Activated T-helper 2 cell treated with anti-CD3 and anti-CD28 coated beads, Interferon-gamma antibody, Interleukin-2, Interleukin-4, amounts not matched to agents 10 μg/mL and 5 μg/mL and 100 μg/mL, durations not matched to agents 14 hours and 24 hours and 36 hours (primary cell): ENCODE measurements at places on chromosomes 1 and 21. TPM values are rescaled to one million over a fixed set of nuclear protein-coding genes. Genes with fewer than 3 reads are reported as not detected.

SPRR1A gene
- not detected in 2 replicates for total RNA-seq

FOXO6 gene
- total RNA-seq = 0.11 and 0.16 TPM in 2 replicates

LAMC1 gene
- total RNA-seq = 0.05 and 0.39 TPM in 2 replicates

- H3K27me3 ChIP-seq = peaks cover 2% of the 10 kb centered on the region
- DNase-seq = no peak
- no peaks in the 10 kb centered on the region for H3K36me3 ChIP-seq
Measured at GRCh38 chr1:245686006-245686405, 531.2 kb downstream of the KIF26B start.

CFH gene
- 0.44 and 0.71 TPM in 2 replicates for total RNA-seq

- DNase-seq = no peak
- H3K27me3 ChIP-seq = peaks cover 21% of the 10 kb centered on the region
- H3K4me3 ChIP-seq = no peak overlapping the region
- H3K4me1 ChIP-seq = no peaks in the 10 kb centered on the region
- no peaks in the 10 kb centered on the region for H3K36me3 ChIP-seq
Measured at GRCh38 chr1:41394959-41395956, 34.0 kb downstream of the FOXO6 start.

PFKL gene
- total RNA-seq = 156 and 158 TPM in 2 replicates

FNDC10 gene
- 10.4 and 11.8 TPM in 2 replicates for total RNA-seq

PODN gene
- not detected in 2 replicates for total RNA-seq

GRCh38 chr1:85606414-85606800 is 25.8 kb downstream of the CCN1 start:
- H3K27me3 ChIP-seq = no peaks in the 10 kb centered on the region
- no peak overlapping the region for H3K4me3 ChIP-seq
- no peaks in the 10 kb centered on the region for H3K36me3 ChIP-seq
- H3K4me1 ChIP-seq = no peaks in the 10 kb centered on the region

DNA sequence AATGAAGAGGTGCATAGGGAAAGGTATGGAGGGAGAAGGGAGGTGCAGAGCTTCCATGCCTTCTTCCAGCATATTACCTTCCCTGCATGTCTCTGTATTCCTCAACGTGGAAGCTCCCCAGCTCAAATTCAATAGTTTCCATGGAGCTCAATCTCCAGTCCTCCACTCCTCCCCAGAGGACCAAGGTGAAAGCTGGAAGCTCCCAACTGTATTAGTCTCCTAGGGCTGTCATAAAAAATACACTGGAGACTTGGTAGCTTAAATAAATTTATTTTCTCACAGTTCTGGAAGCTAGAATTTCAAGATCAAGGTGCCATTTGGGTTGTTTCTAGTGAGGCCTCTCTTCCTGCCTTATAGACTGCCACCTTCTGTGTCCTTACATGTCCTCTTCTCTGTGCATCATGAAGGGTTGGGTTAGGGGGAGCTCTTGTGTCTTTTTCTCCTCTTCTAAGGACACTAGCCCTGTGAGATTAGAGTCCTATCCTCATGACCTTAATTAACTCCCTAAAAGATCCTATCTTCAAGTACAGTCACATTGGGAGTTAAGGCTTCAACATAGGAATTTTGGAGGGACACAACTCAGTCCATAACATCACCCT is 21.9 kb upstream of the RABGGTB start:
- H3K27me3 ChIP-seq = no peaks in the 10 kb centered on the region
- no peak for DNase-seq

GRCh38 chr1:234582186-234582585 is 27.8 kb downstream of the IRF2BP2 start:
- H3K4me3 ChIP-seq = no peak overlapping the region
- peaks cover 14% of the 10 kb centered on the region for H3K4me1 ChIP-seq
- DNase-seq = no peak
- no peaks in the 10 kb centered on the region for H3K36me3 ChIP-seq
- H3K27me3 ChIP-seq = no peaks in the 10 kb centered on the region

DNA sequence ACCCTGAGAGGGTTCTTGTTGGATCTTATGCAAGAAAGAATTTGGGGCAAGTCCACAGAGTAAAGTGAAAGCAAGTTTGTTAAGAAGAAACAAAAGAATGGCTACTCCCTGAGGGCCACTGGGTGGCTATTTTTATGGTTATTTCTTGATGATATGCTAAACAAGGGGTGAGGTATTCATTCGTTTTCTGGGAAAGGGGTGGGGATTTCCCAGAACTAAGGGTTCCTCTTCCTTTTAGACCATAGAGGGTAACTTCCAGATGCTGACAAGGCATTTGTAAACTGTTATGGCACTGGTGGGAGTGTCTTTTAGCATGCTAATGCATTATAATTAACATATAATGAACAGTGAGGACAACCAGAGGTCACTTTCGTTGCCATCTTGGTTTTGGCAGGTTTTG is 18.2 kb upstream of the IFI6 start:
- H3K4me3 ChIP-seq = no peak overlapping the region
- H3K4me1 ChIP-seq = peaks cover 10% of the 10 kb centered on the region
- DNase-seq = no peak
- no peaks in the 10 kb centered on the region for H3K36me3 ChIP-seq

MAB21L3 gene
- total RNA-seq = not detected in 2 replicates

DNA sequence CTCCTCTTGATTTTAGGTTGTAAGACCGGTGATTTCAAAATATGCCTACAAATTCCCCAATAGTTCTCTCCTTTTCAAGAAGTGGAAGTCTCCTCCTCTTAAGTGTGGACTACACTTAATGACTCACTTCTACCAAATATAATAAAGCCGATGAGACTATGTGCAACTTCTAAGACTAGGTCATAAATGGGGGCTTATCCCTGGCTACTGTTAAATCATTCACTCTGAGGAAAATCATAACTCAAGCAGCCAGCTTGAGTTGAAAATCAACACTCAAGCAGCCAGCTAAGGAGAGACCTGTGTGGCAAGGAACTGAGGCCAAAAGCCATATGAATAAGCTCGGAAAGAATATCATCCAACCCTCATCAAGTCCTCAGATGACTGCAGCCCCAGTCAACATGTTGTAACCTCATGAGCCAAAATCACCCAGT is 49.6 kb upstream of the PSMG1 start:
- H3K27me3 ChIP-seq = no peaks in the 10 kb centered on the region
- H3K36me3 ChIP-seq = peaks cover 60% of the 10 kb centered on the region
- peaks cover 4% of the 10 kb centered on the region for H3K4me1 ChIP-seq
- no peak overlapping the region for H3K27ac ChIP-seq
- H3K4me3 ChIP-seq = no peak overlapping the region

CYP4A11 gene
- not detected in 2 replicates for total RNA-seq

GRCh38 chr1:66282343-66282852 is 251.6 kb upstream of the SGIP1 start:
- DNase-seq = peak; percentile 60
- H3K27me3 ChIP-seq = peaks cover 19% of the 10 kb centered on the region
- peaks cover 69% of the 10 kb centered on the region for H3K4me1 ChIP-seq
- peak overlapping the region; percentile 86 for H3K27ac ChIP-seq

GRCh38 chr1:39927538-39927937 is 25.8 kb upstream of the MYCL start:
- no peaks in the 10 kb centered on the region for H3K36me3 ChIP-seq
- no peaks in the 10 kb centered on the region for H3K4me1 ChIP-seq
- DNase-seq = no peak
- H3K27ac ChIP-seq = no peak overlapping the region
- peaks cover 6% of the 10 kb centered on the region for H3K27me3 ChIP-seq

OR2AK2 gene
- total RNA-seq = not detected in 2 replicates

GRCh38 chr1:29117381-29117780 is 6.3 kb downstream of the TMEM200B start:
- H3K27ac ChIP-seq = no peak overlapping the region
- no peak overlapping the region for H3K4me3 ChIP-seq
- no peaks in the 10 kb centered on the region for H3K4me1 ChIP-seq
- no peak for DNase-seq
- peaks cover 7% of the 10 kb centered on the region for H3K27me3 ChIP-seq
- H3K36me3 ChIP-seq = peaks cover 44% of the 10 kb centered on the region

DNA sequence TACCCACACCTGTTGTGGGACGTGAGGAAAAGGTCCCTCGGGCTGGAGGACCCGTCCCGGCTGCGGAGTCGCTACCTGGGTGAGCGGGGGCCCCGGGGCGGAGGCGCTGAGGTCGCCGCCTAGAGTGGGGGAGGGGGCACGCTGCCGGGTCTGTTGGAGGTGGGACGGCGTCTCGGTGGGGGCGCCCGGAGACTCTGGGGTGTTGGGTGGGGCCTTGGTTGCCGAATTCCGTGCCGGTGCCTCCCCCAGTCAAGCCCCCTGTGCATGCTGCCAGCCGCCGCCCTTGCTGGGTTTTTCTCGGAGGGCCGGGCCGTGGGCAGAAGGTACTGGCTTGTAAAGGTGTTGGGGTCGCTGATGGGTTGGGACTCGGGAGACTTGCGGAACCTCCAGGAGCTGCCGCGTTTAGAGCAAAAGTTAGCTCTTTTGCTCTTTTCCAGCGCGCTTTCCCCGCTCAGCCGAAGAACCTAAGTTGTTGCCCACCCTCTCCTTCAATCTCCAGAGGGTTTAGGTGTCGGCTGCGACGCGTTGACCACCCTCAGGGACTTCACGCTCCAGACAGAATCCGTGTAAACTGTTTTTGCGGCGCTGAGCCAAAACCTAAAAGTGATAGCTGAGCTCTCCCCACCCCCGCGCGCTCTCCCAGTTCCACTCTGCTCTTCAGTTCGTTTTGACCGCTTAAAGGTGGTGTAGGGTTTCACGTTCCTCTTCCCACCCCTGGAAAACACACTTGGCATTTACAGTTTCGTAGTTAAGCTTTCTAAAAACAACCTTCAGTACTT is at the start of gene MPC2:
Gene MPC2 (minus strand): TSS at position 143 of the 779 bp plus-strand sequence. CDS start 1,231 bp downstream, outside the sequence.
- peaks cover 12% of the 10 kb centered on the region for H3K36me3 ChIP-seq
- H3K27me3 ChIP-seq = no peaks in the 10 kb centered on the region
- H3K4me1 ChIP-seq = peaks cover 35% of the 10 kb centered on the region
- peak; percentile 57 for DNase-seq
- H3K4me3 ChIP-seq = peak within 1 kb of the TSS; percentile 94

SMG5 gene
- total RNA-seq = 83.2 and 89.3 TPM in 2 replicates

- H3K36me3 ChIP-seq = no peaks in the 10 kb centered on the region
- no peak for DNase-seq
- H3K27me3 ChIP-seq = peaks cover 46% of the 10 kb centered on the region
Measured at GRCh38 chr1:119808491-119808890, 2.8 kb downstream of the REG4 start.

DNA sequence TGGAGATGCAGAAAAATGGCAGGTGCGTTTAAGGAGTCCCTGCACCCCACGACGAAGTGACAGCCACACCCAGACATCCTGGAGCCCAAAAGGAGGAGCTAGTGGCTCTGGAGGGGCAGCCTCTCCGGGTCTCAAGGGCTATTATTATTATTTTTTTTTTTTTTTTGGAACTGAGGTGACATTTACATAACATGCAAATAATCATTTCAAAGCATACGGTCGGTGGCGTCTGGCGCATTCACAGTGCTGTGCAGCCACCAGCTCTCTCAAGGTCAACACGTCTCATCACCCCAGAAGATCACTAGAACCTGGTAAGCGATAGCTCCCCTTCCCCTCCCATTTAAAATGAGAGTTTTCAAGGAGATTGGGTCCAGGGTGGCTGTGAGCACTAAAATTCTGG is 67.5 kb upstream of the PDE9A start:
- DNase-seq = no peak
- H3K36me3 ChIP-seq = no peaks in the 10 kb centered on the region
- H3K4me3 ChIP-seq = no peak overlapping the region
- H3K4me1 ChIP-seq = peaks cover 3% of the 10 kb centered on the region
- no peak overlapping the region for H3K27ac ChIP-seq
- no peaks in the 10 kb centered on the region for H3K27me3 ChIP-seq

GRCh38 chr1:201436393-201436792 is 14.9 kb upstream of the TNNI1 start:
- no peak overlapping the region for H3K4me3 ChIP-seq
- no peaks in the 10 kb centered on the region for H3K36me3 ChIP-seq
- H3K4me1 ChIP-seq = peaks cover 5% of the 10 kb centered on the region
- no peak overlapping the region for H3K27ac ChIP-seq
- H3K27me3 ChIP-seq = peaks cover 25% of the 10 kb centered on the region

OR2T2 gene
- not detected in 2 replicates for total RNA-seq

DNA sequence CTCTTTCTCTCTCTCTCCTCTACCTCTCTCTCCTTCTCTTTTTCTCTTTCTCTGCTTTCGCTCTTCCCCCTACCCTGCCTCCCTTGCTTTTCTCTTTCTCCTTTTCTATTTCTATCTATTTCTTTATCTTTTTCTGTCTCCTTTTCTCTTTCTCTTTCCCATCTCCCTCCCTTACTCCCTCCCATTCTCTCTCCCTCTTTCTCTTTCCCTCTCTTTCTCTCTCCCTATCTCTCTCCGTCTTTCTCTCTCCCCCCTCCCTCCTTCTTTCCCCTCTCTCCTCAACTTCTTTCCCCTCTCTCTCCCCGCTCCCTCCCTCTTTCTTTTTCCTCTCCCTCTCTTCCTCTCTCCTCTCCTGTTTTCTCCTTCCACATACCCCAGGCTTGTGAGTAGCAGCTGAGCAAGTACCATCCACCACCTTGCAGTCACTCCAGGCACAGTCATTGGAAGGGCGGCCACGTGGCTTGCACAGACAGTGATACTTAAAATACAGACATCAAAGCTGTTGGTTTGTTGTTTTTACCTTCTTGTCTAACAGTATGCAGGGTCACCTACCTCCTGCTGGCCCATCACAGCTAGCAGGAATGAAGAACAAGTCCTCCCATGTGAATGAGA is 209.1 kb upstream of the COA6 start:
- H3K4me3 ChIP-seq = no peak overlapping the region
- no peak overlapping the region for H3K27ac ChIP-seq
- H3K36me3 ChIP-seq = no peaks in the 10 kb centered on the region
- H3K27me3 ChIP-seq = peaks cover 8% of the 10 kb centered on the region
- H3K4me1 ChIP-seq = peaks cover 19% of the 10 kb centered on the region
- DNase-seq = no peak

EPHB2 gene
- not detected in 2 replicates for total RNA-seq

PTGS2 gene
- 109 and 112 TPM in 2 replicates for total RNA-seq
